ENCODE measurements at places on chromosomes 11 and 22. TPM values are rescaled to one million over a fixed set of nuclear protein-coding genes. Genes with fewer than 3 reads are reported as not detected.

GRCh38 chr11:76603202-76603601 lies 67.3 kb downstream of the LRRC32 start:
- DNase-seq, result no peak

- DNase-seq, result no peak
Observed at GRCh38 chr22:21917181-21917958, 35.3 kb downstream of the PPM1F start.

GRCh38 chr11:85922367-85922766 lies 67.2 kb downstream of the CCDC83 start:
- DNase-seq, result no peak

- DNase-seq, result no peak
Observed at GRCh38 chr11:11243590-11244469, 109.2 kb downstream of the CSNK2A3 start.

- DNase-seq, result no peak
Observed at GRCh38 chr11:112634551-112634950, 326.7 kb upstream of the NCAM1 start.

GRCh38 chr11:47495011-47495855 lies 46.3 kb upstream of the RAPSN start:
- DNase-seq, result no peak

DNA sequence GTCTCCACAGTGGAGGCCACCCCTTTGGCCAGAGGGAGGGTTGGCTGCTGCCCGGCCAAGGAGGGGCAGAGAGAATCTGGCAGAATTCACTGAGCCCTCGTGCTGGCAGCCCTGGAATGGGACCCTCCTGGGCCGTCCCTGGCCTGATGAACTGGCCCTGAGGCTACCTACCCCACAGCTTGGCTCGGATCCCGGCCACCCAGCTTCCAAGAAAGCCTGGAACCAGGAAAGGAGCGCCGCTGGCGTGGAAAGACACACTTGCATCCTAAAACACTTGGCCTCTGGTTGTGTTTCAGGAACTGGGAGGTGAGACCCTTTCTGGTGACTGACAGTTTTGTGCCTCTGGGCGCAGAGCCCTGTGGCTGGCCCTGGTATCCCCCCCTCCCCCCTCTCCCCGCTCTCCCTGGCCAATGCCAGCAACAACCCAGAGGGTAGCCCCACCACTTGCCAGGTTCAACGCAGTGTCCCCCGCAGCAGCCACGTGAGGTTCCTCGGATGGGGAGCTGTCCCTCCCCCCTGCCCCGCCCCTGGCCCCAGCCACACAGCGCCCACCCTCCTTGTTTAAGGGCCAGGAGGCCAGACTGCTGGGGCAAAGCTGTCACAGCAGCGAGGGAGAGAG lies 693 bp downstream of the NFAM1 start:
- no peak for DNase-seq

DNA sequence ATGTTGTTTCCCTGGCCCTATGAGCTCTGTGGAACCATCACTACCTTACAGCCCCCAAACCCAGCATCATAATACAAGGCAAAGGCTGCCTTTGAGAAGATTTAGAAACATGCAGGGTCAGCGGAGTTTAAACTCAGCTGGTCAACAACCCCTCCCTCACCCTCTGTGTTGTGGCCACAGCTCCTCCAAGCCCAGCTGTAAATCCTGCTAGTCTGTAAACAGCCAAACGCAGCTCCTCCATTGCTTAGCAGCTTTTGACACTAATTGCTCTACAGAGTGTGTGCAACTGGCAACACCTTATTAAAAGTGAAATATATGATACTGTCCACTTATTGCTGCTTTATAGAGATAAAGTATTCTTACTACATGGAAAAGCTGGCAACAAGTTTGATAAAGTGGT lies 29.1 kb downstream of the OPCML start:
- no peak for DNase-seq

GRCh38 chr11:11261629-11262028 lies 91.4 kb downstream of the CSNK2A3 start:
- no peak for DNase-seq

- DNase-seq, result no peak
Observed at GRCh38 chr11:128701086-128701485, 7.2 kb downstream of the FLI1 start.

- no peak for DNase-seq
Observed at GRCh38 chr22:36764641-36765040, 11.3 kb downstream of the IFT27 start.

GRCh38 chr11:76756341-76756741 lies 26.8 kb upstream of the TSKU start:
- no peak for DNase-seq

GRCh38 chr11:66429983-66430602 lies 8.6 kb downstream of the MRPL11 start:
- DNase-seq, result peak; percentile 92

DNA sequence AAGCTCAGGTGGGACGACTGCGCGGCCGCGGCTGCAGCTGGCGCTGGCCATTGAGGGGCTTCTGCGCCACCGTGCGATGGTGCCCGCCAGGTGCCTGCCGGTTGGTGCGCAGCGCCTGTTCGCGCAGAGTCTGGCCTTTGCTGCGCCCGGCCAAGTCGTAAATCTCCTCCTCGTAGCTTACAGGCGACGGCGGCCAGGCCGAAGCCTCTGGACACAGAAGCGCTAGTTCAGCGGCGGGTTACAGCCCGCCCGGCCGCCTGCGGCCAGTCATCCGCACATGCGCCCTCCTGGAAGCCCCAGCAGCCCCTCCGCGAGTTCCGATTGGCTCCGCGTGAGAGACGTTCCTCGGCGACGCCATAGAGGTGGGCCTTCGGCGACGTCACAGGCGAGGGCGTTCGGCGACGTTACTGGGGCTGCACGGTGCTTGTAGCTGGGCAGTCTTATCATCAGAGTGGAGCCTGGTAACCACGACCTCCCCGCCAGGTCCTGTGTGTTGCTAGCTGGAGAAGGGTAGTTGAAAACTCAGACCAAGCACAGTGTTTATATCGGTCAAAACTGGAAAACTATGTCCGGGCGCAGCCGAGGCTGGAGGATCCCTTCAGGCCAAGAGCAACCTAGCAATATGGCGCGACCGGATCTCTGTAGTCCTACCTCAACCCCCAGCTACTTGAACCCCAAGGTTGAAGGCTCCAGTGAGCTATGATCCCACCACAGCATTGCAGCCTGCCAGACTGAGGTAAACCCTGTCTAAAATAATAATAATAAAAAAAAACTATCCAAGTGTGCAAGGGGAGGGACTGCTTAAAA lies 265.7 kb downstream of the OR4C45 start:
- DNase-seq, result no peak

DNA sequence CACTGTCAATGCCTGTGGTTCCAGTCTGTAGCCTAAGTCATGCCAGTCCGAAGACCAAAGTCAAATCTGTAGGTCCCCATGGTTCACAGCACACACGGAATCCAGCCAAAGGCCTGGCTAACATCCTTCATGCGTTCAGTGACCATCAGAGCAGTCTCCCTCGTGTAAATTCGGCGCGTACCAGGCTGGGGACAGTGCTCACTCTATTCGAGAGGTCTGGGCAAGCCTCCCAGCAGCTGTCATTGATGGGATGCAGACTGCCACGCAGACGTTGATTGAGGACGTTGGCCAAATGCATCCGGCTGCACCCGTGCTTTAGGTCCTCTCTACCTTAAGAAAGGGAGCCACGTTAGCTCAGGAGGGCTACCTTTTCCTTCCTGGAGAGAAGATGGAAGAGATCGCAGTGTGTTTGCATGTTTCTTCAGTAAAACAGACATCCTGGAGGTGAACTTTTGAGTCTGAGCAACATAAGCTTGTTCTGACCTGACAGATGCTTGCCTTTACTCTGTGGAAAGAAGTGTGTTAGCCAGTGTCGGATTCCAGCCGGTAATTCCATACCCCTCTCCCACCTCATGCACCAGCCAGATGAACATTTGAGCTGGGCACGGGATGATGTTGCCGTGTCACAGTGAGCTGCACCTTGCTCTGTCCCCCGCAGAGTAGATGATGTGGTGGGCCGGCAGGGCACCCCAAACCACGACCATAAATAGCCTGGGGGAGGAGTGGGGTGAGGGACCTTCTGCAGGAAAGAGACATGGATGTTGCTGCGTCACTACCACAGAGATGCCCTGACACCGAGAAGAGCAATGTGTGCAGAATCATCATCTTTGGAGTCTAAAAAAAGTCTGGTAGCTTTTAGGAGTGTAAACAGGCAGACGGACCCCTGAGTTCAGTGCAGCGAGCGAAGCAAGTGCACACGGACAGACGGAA lies 12.2 kb downstream of the CTTN start:
- no peak for DNase-seq

GRCh38 chr22:39765046-39765445 lies 128.5 kb downstream of the ENTHD1 start:
- no peak for DNase-seq

GRCh38 chr11:60367009-60367408 lies 11.3 kb upstream of the MS4A7 start:
- no peak for DNase-seq

- no peak for DNase-seq
Observed at GRCh38 chr11:476416-476815, 26.3 kb downstream of the PTDSS2 start.

DNA sequence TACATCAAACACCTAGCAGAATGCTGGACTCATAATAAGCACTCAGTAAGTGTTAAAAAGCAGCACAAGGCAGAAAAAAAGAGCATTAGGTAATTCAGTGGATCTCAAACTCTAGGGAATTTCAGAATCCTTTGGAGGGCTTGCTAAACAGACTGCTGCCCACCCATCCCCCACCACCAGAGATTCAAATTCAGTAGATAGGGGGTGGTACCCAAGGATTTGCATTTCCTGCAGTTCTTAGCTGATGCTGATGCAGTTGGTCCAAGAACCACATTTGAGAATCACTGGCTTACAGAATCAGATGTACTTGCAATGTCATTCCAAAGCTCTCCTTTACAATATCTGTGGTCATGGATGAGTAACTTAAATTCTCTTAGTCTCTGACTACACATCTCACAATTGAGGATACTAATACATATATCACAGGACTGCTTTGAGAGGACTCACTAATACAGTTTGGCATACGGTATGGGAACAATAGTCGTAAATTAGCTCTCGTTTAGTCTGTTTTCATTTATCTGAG lies 664.5 kb downstream of the KCNA4 start:
- no peak for DNase-seq

- DNase-seq, result peak; percentile 98
Observed at GRCh38 chr11:83156996-83157593, at the start of gene PCF11. TSS of gene PCF11 (plus strand) at chr11:83157131. CDS start at chr11:83157440, 309 bp downstream.

DNA sequence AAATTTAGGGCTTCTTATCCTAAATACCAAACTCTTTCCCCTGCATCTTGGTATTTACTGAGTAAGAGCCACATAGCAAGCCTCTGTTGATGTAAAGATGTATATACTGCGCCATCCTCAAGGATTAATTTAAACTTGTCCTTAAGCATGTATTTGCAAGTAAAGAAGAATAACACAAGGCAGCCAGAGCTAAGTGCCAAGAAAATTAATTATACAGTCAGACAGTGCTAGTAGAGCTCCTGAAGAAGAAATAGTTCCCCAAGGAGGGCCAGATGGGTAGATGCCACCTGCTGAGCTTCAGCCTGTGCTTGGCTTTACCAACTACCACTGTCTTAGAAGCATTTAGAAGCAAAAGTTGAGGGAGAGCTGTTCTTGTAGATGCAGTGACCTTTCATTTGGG lies 470.0 kb downstream of the BUD13 start:
- DNase-seq, result no peak

DNA sequence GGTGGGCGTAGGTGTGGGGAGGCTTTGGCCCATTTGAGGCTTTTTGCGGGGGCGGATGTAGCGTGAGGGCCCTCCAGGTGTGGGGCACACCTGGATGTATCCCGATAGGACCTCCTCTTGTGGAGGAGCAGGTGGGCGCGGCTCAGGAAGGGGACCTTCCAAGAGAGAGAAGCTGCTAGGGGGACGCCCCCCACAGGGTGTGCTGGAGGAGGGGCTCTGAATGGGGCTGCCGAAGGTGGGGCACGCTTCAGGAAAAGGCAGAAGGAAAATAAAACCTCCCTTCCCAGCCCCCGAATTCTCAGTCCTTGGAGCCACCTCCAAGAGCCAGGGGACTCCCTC lies 621 bp downstream of the SGSM1 start:
- DNase-seq, result peak; percentile 59

DNA sequence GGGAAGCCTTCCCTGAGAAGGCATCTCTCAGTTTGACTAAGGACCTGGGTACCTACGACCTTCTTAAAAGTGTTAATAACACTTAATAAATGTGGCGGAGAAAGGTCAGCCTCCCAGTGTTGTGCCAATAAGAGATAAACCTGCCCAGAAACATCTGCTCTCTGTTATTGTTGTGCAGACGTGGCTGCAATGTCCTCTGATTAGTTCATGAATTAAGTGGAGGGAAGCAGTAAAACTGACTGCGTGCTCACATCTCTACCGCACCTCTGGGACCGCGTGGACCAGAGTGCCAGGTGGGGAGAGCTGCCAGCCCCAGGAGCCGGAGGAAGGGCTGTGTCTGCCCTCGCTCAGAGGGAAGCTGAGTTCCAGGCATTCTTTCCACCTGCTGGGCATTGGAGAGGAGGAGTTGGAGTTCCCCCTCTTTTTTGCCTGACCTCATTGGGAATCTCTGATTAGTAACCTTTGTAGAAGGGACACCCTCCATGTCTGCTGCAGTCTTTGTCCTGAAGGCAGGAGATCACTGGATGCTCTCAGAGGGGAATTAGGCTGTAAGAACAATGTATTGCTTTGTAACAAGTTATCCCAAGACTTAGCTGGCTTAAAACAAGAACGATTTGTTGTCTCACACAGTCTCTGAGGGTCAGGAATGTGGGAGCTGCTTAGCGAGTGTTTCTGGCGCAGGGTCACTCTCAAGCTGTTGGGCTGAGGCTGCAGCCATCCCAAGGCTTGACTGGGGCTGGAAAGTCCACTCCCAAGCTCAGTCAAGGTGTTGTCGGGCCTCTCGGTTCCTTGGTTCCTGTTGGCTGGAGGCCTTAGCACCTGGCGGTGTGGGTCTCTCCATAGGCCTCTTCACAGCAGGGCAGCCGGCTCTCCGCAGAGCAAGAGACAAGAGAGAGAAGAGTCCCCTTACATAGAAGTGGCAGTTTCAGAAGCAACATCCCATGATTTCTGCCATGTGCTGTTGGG lies 247.6 kb upstream of the TBCEL start:
- no peak for DNase-seq

The CCDC116 gene
- total RNA-seq, result 0.51 TPM

The VPREB1 gene
- total RNA-seq, result not detected

The MMP10 gene
- total RNA-seq, result 0.14 TPM

The B4GALNT4 gene
- 4.1 TPM for total RNA-seq

The IGLL1 gene
- total RNA-seq, result not detected

The LGALS12 gene
- total RNA-seq, result not detected

The BSCL2 gene
- total RNA-seq, result 32.4 TPM

The OR5B2 gene
- total RNA-seq, result not detected

The KCNJ5 gene
- total RNA-seq, result not detected

The ENTHD1 gene
- 0.09 TPM for total RNA-seq

The THYN1 gene
- total RNA-seq, result 69.1 TPM

The OR2AG2 gene
- 0.62 TPM for total RNA-seq

The MEI1 gene
- total RNA-seq, result 14.2 TPM

The TMEM86A gene
- 0.21 TPM for total RNA-seq

The PACSIN3 gene
- 14.3 TPM for total RNA-seq

The PLAAT2 gene
- total RNA-seq, result not detected
